ENCODE measurements at places on chromosomes 3 and 15.

DNA sequence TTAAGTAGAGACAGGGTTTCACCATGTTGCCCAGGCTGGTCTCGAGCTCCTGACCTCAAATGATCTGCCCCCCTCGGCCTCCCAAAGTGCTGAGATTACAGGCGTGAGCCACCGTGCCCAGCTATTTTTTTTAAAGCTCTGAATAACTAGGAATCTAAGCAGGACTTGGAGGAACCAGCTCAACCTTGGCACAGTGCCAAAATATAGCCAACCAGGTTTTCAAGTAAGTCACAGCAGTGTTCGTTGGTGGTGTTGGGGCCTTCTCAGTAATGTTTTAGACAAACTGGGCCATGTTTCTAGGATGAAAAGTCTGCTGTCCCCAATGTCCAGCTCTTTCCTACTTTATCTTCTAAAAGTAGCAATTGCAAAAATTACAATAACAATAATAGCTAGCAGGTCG, 6.4 kb upstream of the ADAM10 start:
- no peak for DNase-seq

- DNase-seq = no peak
Measured at GRCh38 chr3:160801386-160802118, 45.5 kb downstream of the PPM1L start.

DNA sequence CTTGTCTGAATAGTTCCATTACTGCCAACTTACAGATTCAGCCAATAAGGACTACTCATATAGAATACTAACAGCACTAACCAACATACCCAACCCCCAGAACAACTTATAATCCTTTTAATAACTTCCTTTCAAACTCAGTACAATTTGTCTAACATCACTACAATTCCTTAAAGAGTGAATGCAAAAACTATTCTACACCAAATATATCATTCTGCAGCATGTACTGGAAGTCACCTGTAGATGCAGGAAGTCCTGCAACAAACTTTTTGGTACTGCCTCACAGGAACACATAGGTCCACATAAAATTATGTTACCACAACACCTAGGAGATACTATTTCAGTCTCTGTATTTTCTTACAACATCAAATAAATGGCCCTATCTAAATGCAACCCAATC, 2.1 kb downstream of the CCNL1 start:
- DNase-seq = no peak

GRCh38 chr3:125300416-125300815, 74.7 kb downstream of the ZNF148 start:
- DNase-seq = no peak

GRCh38 chr3:11289864-11290263, 17.7 kb downstream of the ATG7 start:
- DNase-seq = no peak

DNA sequence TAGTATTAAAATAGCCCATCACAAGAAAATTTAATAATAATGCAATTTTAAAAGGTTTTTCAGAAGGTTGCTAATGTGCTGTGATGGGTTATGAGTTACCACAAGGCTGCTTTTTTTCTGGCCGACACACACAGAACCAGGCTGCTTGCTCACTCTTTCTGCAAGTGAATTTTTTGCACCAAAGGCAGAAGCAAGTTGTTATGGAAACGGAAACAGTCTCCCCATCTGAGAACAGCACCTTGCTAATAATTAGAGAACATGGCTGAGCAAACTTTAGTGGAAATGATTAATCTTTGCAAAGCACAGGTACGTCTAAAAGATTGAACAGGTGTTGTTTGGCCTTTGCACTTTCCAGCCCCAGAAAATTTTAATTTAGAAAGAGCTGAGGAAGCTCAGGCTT, 51.0 kb downstream of the CACNA2D3 start:
- no peak for DNase-seq

- DNase-seq = no peak
Measured at GRCh38 chr15:89910891-89911626, 1.7 kb downstream of the ARPIN start.

DNA sequence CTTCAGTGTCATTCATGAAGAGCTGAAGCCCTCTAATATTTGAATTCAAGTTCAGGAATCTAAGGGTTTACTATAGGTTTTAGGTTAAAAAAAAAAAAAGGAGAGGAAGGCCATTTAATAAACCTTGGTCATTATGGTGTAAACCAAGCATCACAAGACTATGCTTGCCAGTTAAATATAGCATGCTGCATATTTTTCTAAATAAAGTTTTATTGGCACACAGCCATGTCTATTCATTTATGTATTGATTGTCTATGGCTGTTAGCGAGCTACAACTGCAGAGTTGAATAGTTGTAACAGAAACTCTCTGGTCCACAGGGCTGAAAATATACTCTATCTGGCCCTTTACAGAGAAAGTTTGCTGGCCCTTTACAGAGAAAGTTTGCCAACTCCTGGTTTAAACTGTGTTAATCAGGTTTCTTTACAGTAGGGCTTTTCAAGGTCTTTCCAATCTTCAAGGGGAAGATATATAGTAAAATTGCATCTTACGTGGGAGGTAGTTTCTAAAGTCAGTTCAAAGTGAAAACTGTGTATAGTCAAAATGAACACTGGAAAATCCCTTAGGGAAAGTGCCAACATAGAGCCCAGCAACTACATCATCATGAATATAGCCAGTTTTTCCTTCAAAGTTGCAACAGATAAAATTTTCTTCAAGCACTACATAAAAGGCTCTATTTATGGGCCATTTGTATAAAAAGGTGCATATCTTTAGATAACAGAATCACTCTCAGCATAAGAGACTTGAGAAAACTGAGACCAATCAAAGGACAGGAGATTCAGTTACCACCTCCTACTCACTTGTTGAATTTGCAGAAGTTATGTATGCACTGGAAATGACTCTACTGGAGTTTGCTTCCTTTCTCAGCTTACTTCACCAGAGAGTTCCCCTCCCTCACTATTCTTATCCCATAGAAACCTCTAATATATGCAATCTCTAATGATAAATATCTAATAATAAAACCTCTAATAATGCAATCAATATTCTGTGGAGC, 49.7 kb upstream of the FRMD4B start:
- no peak for DNase-seq

GRCh38 chr15:91408476-91409076, 308.5 kb downstream of the SV2B start:
- DNase-seq = peak; percentile 66

- peak; percentile 93 for DNase-seq
Measured at GRCh38 chr3:64188810-64189560, 36.3 kb downstream of the PRICKLE2 start.

DNA sequence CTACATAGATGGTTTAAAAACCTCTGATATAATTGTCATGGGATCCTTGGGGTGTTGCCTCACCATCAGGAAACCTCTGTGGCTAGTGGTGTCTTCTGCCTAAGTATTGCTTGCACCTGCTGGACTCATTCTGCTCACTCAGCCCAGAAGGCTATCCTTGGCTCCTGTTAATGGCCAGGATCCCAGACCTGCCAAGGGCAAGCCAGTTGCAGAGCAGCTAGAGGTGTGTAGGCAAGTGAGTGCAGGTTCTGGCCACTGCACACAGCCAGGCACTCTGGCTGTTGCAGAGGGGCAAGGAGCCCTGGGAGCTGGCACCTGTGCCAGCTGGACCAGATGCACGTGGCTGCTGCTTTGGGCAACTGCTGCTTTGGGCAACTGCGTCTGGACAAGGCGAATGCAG, 1125.8 kb downstream of the SI start:
- no peak for DNase-seq

- DNase-seq = peak; percentile 84
Measured at GRCh38 chr15:63157891-63158431, 684 bp upstream of the RPS27L start.

- DNase-seq = no peak
Measured at GRCh38 chr3:196246612-196247308, 30.4 kb downstream of the SLC51A start.

DNA sequence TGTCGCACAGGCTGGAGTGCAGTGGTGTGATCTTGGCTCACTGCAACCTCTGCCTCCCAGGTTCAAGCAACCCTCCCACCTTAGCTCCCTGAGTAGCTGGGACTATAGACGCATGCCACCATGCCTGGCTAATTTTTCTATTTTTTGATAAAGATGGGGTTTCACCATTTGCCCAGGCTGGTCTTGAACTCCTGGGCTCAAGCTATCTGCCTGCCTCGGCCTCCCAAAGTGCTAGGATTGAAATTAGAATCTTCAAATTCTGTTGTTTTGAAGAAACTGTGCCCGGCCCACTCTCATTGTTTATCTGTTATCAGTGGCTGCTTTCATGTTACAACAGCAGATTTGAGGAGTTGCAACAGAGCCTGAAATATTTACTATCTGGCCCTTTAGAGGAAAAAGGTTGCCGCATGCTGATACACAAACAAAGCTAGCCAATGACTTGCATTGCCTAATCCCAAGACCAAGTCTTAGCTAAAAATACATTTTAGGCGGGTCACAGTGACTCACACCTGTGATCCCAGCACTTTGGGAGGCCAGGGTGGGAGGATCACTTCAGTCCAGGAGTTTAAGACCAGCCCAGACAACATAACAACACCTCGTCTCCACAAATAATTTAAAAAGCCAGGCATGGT, 43.2 kb upstream of the PPP4R2 start:
- peak; percentile 60 for DNase-seq

DNA sequence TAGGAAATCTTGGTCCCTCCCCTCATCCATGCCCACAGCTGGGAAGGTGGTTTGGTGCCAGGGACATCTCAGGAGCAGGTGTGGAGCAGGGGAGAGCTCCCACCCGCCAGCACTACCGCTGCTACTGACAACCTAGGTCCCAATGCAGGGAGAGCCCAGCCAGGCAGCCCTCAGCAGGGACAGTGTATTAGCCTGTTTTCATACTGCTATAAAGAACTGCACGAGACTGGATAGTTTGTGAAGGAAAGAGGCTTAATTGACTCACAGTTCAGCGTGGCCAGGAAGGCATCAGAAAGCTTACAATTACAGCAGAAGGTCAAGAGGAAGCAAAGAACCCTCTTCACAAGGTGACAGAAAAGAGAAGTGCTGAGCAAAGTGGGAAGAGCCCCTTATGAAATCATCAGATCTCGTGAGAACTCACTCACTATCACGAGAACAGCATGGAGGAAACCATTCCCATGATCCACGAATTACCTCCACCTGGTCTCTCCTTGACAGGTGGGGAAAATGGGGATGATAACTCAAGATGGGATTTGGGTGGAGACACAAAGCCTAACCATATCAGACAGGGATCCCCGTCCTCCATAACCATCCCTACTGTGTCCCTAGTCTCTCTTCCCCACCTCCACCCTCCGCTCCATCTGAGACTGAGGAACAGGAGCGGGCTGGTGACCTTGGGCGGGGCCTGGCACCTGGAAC, 218.6 kb downstream of the TBC1D2B start:
- DNase-seq = peak; percentile 36

DNA sequence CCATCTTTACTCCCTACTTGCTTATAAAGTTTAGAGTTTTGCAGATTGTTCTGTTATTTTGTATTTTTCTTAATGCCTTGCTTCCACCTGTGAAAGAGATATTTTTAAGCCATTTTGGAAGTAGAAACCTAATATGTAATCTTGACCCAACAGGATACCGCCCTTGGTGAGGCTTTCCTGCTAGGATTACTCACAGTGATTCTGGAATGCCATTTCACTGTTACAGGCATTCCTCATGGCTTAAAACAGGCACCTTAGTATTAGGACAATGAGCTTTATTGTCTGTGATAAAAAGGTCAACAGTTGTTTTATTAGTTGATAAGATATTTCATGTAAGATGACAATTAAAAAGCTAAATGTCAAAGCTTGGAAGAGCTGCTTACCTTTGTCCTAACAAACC, 58.2 kb downstream of the PHLDB2 start:
- DNase-seq = peak; percentile 64

- no peak for DNase-seq
Measured at GRCh38 chr15:30979457-30979856, 12.0 kb downstream of the MTMR10 start.

DNA sequence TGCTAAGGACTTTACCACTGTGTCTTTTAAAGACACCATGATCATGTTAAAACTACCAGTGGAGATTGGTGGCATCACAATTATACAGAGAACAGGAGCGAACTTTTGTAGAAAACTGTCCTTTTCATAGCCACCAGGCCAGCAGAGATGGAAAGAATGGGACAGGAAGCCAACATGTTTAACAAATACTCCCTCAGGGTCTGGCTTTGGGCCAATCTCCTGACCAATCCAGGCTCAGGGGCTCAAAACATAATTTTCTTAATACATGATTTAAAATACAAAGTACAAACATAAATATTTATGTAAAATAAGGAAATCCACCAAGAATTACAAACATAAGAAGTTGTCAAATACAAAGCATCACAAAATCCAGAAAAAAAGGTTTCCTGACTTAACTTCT, 266.0 kb downstream of the VPS13C start:
- DNase-seq = no peak

DNA sequence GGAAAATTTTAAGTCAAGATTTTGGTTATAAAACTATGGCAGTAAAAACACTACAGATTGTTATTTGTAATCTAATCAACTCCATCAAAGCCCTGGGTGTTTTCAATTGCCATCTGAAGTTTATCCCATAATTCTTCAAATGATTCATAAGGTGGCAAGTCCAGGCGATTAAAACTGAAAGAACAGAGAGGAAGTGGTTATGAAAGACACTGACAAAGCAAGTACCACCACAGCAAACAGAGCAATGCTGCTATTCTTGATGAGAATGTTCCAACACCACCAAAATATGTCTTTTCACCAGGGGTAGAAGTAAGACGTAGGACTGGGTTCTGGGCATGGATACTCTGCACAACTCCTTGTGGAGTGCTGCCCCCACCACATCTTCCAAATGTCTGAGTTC, 86.9 kb upstream of the PRTG start:
- no peak for DNase-seq

- DNase-seq = no peak
Measured at GRCh38 chr15:63035977-63036376, 6.6 kb upstream of the TPM1 start.

DNA sequence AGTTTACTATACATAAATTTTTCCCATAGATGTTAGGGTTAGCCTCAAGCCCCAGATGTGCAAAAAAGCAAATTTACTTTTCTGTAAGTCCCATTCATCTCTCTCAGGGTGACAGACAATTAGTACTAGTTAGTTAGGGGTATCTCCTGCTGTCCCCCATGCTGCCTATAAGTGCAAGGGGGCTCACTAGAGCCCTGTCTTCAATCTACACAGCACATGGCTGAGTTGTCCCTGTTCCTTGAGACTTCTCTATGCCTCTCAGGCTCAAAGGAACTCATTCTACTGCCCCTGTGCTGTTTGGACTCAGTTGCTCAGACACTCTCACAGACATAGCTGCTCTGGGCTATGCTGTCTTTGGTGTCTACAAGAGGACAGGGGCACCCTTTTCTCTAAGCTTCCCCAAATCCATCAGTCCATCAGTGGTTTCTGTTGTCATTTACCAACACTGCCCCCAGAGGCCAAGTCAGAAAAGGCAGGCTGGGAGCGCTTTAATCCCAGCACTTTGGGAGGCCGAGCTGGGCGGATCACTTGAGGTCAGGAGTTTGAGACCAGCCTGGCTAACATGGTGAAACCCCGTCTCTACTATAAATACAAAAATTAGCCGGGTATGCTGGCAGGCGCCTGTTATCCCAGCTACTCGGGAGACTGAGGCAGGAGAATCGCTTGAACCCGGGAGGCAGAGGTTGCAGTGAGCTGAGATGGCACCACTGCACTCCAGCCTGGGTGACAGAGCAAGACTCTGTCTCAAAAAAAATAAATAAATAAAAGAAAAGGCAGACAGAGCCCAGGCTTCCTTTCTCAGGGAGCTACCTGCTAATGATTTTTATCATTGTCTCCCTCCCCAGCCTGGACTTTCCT, 31.4 kb upstream of the PRTG start:
- DNase-seq = peak; percentile 90

GRCh38 chr3:46873521-46873920, 4.0 kb upstream of the PTH1R start:
- DNase-seq = no peak

- DNase-seq = no peak
Measured at GRCh38 chr3:188106454-188106853, 47.5 kb upstream of the LPP start.

- no peak for DNase-seq
Measured at GRCh38 chr3:104066658-104067057, 1300.1 kb upstream of the ALCAM start.

All from islet precursor cell (in vitro differentiated cells).